NCI-H2029 (cell line): ENCODE measurements at places on chromosomes 2 and 18.
A peak's percentile ranks its signal among the peaks of the same experiment; 100 is the strongest.

DNA sequence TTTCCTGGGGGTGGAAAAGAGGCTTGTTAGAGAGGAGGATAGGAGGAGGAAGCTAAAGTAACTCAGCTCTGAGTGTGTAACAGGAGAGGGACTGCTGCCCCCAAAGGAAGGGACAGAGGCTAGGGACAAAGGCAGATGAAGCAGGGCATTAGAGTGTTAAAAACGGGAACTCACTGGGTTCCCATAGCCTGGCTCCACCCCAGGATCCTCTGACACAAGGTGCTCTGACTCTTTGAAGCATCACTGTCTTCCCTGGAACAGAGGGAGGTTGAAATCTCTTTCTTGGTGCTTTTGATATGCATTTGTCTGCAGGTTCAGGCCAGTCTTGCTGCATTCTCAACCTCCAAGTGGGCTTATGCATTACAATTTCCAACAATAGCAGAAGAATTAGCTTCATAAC, 22.9 kb downstream of the IL36A start:
- no peak for DNase-seq

- no peak for DNase-seq
Measured at GRCh38 chr18:78108554-78108953, 858.9 kb downstream of the GALR1 start.

- DNase-seq = no peak
Measured at GRCh38 chr2:240899468-240899865, 3.5 kb upstream of the MAB21L4 start.

DNA sequence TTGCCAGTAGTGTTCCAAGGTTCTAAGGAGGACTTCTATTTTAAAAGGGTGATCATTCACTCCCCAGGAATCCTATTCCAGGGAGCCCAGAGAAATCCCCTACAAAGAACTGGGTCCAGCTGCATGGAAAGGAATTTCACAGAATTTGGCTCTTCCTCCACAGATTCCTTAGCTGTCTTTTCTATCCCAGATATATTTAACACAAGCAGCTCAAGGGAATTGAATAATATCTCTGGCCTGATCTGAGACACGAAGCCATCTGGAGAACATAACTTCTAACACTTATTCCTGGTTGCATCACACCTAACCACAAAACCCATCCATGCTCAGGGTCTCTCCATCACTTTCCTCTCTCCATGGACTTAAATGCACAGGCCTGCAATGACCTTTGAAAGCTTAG, 306.7 kb upstream of the ACVR2A start:
- no peak for DNase-seq

DNA sequence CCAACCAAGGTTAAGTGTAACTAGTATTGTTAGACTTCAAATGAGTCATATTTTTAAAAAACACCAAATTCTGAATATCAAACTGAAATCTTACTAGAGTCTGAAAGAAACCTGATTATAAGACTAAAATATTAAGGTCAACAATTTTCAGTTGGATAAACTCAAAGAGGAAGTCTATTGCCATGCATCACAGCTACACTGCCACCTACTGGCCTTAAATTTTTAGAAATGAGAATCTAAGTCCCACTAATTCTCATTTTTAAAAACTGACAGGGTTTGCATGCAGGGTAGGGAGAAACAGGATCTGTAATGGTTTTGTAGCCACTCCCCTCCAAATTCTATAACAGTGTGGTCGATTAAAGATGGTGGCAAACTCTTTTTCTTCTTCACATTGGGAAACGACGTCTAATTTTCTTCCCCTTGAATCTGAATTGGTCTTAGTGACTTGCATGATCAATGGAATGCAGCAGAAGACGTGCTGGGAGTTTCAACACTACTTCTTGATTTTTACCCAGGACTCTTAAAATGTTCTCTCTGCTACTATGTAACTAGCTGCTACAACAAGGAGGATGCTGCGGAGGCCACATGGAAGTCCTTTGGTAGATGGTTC, 176.1 kb upstream of the SESTD1 start:
- DNase-seq = peak; percentile 31

GRCh38 chr2:20604401-20604911, 46.4 kb downstream of the HS1BP3 start:
- DNase-seq = no peak

- no peak for DNase-seq
Measured at GRCh38 chr18:7237673-7238272, 6.9 kb downstream of the LRRC30 start.

DNA sequence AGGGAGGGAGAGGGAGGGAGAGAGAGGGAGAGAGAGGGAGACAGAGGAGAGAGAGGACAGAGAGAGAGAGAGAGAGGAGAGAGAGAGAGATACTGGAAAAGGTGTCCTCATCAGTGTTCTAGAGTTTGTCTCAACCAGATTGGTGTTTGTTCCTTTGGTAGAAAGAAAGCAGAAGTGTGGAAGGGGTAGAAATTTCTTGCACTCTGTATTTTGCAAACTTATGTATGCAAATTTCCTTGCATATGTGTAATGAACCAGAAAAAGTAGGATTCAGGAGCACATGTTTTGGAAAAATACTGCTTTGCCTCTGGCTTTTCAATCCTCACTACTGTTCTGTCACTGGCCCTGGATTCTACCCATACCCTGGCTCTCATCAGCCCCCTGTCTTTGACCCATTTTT, 1.1 kb upstream of the SP140 start:
- no peak for DNase-seq

DNA sequence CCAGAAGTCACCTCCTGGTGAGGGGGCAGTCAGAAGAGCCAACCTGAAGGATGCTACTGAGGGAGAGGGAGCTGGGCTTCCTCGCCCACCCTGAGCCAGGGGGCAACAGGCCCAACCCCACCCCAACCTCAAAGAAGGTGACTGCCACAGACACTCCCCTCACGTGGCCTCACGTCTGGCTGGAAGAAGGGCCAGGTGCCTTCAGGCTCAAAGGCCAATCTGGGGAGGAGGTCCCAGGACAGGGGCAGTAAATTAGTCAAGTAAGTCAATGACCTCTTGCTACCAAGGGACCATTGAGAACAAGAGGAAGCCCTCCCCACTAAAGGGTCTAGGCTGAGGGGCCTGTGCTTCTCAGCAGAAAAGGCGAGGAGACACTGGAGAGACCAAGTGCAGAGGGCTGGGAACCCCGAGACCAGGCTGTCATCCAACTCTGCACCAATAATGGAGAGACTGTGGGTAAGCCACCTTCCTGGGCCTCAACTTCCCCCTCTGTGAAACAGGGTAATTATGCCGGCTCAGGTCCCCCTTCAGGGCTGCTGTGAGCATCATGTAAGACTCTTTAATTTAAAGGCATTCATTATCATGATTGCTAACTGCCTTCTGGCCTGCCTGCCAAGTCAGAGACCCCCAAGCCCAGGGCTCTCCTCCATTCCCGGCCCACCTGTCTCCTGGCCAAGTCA, 20.2 kb upstream of the TNS1 start:
- no peak for DNase-seq

- no peak for DNase-seq
Measured at GRCh38 chr2:180787330-180787729, 193.1 kb upstream of the UBE2E3 start.

DNA sequence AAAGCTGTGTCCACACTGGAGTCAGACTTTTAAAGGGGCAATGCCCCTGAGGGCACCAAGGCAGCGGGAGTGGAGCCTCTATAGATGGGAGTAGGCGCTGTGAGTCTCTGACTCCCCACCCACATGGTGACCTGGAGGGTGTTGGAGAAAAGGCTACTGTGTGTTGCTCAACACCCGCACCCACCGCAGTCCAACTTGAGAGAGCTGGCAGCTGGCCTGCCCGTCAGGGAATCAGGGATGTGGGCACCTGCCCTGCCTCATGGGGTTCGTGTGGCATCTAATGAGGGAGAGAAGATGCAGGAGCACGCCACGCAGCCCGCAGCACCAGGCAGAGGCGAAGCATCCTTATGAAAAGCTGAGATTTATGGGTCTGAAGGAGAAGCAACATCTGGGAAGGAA, 84.2 kb downstream of the KLHL29 start:
- no peak for DNase-seq
